ENCODE measurements at places on chromosomes 2 and 18.

DNA sequence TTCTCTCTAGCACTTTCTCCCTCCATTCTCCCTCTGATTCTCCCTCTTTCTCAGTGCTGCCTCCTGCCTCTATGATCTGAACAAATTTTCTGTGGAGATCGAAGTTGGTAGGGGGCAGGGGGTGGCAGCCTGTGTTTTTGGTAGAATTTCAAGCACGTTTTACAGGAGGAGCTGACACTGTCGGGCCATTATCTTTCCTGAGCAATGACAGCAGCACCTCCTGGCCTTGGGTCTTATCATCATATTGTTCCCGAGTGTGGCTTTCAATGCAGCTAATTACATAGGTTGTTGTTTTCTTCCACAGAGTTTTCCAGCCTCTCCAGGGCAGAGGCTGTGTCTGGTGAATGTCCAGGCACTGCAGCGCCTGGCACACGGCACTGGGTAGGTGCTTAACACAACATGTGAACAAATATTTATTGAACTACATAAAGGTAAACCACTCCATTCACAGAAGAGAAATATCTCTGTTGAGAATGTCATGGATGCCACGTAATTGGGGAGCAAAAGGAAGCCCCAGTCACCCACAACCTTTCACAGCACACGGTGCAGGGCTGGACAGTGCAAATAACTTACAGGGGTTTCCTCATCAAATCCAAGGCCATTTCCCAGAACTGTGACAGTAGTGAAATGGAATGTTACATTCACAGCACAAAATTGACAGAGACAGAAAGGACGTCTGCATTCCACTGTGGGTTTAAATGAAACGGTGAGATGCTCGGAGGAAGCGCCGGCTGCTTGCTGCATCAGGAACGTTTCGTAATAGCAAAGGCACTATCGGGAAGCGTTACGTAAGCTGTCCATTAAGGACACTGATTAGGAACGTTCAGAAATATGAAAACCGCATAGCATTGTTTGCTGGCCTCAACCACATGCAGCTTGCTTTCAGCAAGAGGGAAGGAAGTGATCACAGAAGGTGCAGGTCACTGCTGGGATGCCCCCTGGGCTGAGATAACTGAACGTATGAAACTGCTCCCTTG lies 6.5 kb upstream of the KCNG2 start:
- no peak for DNase-seq

DNA sequence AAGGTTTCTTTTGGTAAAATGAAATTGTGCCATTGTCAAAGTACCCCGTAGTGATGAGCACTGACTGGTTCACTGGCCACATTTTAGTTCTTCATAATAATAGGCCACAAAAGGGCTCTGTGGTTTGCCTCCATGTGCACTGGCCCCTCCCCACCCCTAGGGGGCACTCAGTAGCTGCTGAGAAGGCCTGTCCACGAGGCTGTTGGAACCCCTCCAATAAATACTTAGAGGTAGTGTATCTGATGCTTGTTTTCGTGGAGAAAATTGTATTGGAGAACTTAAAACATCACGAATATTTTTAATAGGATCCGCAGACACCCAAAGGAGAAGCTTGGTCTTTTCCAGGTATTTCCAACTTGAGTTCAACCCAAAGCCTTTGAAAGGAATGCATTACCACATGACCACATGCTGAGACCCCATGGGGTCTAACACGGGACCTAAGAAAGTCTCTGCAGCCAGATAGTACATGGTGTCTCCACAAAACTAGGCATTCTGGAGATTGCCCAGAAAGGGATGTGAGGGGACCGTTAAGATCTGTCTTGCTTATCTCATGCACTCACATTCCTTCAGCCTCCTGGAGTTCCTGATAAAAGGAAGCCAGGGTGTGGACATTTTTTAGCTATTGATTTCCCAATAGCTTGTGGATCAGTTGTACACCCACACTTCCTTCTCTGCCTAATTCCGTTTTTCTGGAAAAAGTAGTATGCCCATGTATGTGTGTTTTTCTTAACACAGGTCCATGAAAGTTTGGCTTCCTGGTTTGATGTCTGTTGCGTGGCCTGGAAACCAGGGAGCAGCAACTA lies 28.5 kb upstream of the NOSTRIN start:
- DNase-seq = peak; percentile 48

DNA sequence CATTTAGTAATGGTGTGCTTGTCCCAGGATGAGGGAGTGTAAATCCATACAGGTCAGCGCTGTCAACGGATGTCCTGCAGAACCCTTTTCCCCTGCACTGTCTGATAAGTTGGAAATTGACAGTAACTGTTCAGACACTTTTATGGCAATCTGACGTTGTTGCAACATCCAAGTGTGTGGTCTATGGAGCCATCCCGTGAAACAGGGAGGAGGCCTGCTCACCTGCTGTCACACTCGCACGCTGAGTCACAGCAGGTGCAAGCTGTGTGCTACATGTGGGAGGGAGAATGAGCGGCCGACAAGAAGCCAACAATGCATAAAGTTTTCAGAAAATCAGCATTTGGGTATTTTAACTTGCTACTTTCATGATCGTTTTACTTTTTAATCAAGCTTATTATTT lies 43.7 kb upstream of the RMDN2 start:
- DNase-seq = no peak

- DNase-seq = no peak
Observed at GRCh38 chr2:100546469-100546868, 16.3 kb upstream of the PDCL3 start.

DNA sequence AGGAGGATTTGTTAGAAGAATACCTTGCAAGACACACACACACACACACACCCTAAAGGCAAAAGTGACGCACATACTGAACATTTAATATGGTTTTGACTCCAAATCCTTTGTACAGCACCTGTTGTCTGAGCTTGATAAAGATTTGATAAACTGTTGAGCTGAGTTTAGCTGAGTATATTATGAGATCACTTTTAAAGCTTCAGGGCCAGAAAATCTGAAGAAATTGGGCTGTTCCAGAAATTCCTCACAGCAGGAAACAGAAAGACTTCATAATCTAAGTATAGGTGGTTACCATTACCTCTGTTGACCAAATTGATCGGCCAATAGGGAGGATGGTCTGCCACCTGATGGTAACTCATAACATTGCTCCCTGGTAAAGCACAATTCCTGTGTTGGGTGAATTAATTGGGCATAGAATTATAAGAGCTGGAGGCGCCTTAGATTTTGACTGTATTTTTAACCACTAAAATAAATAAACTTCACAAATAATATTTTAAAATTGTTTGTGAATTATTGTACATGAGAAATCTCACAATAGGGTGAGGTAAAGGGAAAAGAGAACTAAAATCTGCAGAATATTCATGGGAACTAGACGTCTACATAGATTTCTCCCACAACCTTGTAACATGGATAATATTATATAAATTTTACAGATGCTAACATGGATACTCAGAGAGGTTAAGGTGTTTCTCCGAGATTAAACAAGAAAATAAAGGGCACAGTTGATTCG lies 21.8 kb upstream of the RPIA start:
- DNase-seq = peak; percentile 70

DNA sequence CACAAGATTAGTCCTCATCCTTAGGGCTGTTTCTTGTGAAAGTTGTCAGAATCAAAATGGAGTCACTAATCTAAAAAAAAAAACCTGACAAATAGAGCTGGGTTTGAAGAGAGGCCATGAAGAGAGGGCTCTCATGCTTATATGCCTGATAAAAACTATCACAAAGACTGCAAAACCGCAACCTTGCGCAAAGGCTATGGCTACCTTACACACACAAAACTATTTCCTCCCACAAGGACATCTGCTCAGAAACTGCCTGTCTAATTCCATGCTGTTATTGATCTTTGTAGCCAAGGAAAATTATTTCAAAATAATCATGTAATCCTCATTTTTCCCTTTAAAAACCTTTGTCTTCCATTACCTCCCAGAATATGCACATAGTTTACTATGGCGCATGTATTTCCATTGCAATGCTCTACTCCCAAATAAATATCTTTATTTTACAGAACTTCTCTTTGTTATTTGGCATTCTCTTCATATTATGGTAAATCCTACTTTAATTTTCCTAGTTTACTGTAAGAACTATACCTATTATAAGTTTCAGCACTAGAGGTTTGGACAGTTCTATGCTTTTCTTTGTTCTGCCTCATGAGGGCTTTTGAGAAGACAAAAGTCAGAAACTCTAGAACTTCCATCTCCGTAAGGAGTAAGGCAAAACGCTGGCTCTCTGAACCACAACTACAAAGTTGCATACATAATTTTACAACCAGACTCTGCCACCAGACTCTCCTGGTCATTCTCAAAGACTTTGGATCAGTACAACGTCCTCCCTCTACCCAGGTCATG lies 9.6 kb upstream of the DPYSL5 start:
- no peak for DNase-seq

GRCh38 chr2:23760736-23761135 lies 166.2 kb downstream of the ATAD2B start:
- no peak for DNase-seq

GRCh38 chr2:168003876-168004275 lies 243.5 kb downstream of the STK39 start:
- DNase-seq = no peak

DNA sequence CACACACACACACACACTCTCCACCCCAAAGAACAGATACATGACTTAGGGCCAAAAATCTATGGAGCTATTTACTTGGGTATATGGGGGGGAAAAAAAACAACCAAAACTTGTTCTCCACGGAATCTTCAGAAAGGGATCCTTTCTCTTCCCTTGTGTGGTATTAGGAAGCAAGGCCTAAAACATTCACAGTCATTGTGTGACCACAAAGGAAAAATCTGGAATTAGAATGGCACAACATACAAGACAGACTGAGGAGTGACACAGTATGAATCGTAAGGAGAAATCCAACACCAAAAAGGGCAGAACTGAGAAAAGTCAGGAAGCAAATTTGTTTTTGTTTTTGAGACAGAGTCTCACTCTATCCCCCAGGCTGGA lies 70.3 kb downstream of the ASXL2 start:
- DNase-seq = no peak

DNA sequence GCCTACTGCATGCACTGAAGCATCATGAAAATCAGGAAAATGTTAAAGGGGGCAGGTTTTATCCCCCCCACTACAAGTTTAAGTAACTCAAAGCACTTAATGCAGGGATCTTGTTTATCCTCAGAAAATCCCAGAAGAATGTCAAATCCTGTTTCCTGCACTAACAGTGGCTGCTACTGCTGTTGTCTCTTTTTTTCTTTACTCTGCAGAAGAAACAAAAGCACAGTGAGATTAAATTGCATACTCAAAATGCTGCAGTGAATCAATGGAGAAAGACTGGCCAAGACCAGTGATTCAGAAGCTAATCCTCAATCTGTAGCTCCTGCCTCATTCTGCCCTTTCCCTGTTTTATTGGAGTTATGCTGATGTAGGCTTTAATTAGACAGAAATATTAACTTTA lies 332.3 kb upstream of the FIGN start:
- DNase-seq = no peak

DNA sequence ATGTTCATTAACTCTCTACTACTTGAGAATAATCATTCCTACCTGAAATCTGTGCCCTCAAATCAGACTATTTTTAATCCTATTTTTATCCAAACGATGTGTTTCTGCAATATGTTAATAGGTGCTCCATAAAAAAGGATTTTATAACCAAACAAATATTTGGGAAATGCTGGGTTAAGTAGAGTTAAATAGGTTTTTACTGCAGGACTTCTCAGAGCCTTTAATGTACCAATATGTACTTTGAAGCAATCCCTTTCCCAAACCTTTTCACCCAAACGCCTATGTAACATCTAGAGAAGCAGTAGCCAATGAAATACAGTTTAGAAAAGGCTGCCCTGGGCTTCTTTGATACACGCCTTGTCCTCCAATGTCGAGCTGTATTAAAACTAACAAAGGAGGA lies 182.5 kb downstream of the SP3 start:
- DNase-seq = no peak

DNA sequence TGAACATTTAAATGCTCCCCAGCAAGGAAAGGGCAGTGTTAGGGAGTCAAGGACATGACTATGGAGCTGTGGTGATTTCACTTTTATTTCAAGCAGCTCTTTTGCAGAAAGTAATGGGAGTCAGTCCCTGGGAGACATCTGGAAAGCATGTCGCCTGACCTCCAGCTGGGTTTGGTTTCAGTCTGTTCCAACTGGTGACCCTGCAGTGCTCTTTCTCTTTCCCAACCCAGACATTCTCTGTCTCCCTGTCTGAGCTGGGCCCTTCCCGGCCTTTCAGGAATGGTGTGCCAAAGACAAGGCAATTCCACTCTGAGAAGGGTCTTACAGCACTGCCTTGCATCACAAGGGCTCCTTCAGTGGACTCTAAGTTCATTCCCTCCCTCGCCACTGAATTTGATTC lies 323.2 kb downstream of the OSR1 start:
- DNase-seq = no peak

DNA sequence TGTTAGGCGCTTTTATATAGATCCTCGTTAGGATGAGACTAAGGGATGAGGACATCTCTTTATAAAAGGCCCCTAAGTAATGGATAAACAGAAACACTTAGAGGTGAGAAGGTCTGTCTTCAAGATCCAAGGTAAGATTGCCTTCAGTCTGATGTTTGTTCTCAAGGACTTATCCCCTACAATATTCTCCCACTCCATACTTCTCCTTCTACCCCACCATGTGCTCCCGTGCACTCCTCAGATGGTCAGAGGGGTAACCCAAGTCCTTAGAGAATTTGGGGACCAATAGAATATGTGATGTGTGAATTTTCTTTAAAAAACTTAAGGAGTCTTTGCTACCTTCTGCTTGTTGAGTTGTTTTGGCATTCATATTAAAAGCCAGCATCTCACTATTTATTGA lies 23.1 kb downstream of the FOSL2 start:
- no peak for DNase-seq

DNA sequence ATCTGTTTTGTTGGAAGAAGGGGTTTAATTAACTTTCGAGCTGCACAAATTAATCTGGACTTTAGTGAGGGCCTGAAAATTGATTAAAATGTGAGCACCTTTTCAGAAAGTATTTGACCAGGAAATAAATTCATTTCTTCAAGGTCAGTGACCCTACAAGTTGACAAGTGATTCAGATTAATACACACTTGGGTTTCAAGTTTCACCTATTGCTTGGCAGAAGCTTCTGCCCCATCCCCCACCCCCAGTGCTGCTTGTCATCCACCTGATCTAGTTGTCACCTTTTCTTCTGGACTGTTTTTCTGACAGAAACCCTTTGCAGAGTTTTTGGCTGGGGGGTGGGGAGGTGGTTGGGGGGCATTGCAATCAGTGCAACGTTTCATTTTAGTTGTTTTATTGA lies 46.2 kb downstream of the RPRM start:
- DNase-seq = no peak

DNA sequence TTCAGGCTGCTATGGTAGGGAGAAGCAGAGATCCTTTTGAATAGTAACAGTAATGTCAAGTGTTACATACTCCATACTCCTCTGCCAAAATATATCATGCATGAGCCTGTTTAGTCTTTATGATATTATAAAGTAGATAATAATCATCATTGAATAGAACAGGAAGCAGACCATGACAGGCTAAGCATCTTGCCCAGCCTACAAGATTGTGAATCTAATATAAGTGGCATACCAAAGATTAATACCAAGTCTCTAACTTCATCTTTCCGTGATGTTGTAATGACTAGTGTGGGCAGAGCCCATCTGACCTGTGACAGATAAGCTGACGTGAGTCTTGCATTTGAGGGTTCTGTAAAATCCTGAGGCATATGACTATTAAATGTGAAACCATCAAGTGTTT lies 13.1 kb downstream of the NDUFB3 start:
- no peak for DNase-seq

Measured in germinal center (tissue), 1 donor.